ENCODE measurements at places on chromosomes 2 and 18.

DNA sequence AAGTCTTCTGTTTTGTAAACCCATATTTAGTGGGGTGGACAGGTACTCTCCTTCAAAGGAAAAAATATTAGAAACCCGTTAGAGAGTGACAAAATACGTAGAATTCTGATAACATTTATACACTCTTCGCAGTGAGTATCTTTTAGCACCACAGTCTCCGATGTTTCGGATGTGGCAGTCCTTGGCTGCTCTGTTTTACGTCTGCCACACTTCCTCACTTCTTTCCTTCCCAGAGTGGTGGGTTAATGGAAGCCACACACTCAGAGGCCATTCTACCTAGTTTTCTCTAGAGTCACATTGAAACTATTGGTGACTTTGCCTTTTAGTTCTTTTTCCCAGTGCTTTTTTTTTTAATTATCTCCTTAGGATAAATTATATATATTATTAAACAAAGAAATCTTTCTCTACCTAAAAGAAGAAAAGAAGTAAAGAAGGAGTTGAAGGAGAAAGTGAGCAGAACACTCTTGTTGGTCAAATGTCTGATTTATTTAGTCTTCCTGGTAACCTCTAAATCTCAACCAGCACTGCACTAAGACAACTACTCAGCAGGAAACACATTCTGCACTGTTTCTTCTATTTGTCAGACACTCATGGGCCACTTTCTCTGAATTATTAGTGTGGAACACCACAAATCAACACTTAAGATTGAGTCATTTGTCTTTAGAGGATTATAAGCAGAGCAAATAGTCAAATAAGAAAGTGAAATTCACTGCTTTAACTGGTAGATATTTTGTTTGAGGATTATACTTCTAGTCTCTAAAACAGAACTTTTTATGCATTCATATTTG, 451.3 kb upstream of the TMEFF2 start:
- no peak overlapping the region for H3K4me3 ChIP-seq
- DNase-seq: no peak
- H3K36me3 ChIP-seq: no peaks in the 10 kb centered on the region
- H3K27me3 ChIP-seq: no peaks in the 10 kb centered on the region

GRCh38 chr2:237480988-237481525, 6.0 kb upstream of the MLPH start:
- no peak for DNase-seq
- H3K27ac ChIP-seq: no peak overlapping the region
- H3K27me3 ChIP-seq: peaks cover 59% of the 10 kb centered on the region
- peaks cover 3% of the 10 kb centered on the region for H3K4me1 ChIP-seq
- H3K4me3 ChIP-seq: no peak overlapping the region
- H3K36me3 ChIP-seq: no peaks in the 10 kb centered on the region

DNA sequence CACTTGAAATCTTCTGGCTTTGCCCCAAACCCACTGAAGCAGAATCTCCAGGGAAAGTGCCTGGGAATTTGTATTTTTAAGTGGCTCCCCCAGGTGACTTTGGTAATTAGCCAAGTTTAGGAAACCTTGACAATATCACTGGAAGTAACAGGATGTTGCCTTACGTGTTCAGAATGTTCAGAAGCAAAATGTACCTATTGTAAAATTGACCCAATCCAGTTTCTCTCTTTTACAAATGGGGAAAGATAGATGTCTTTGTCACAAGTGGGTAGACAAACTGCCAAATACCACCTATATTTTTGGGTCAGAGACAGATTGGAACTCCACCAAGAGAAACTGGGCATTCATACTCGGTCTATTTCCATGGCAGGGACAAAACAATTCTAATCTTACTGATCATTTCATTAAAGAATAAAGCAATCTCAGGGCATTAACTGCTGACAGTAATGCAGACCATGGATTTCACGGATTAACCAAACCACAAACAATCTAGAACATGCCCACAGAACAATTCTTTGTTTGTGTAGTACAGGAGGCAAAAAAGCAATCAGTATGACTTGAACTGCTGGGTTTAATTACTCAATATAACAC, 255.8 kb downstream of the ERBB4 start:
- DNase-seq: no peak
- H3K27me3 ChIP-seq: no peaks in the 10 kb centered on the region
- H3K36me3 ChIP-seq: no peaks in the 10 kb centered on the region
- H3K4me1 ChIP-seq: no peaks in the 10 kb centered on the region
- no peak overlapping the region for H3K4me3 ChIP-seq

GRCh38 chr2:5093056-5093455, 599.1 kb upstream of the SOX11 start:
- no peaks in the 10 kb centered on the region for H3K4me1 ChIP-seq
- no peak overlapping the region for H3K27ac ChIP-seq
- no peak overlapping the region for H3K4me3 ChIP-seq
- H3K36me3 ChIP-seq: no peaks in the 10 kb centered on the region
- DNase-seq: no peak

GRCh38 chr2:26715528-26716270, 23.2 kb downstream of the KCNK3 start:
- no peaks in the 10 kb centered on the region for H3K36me3 ChIP-seq
- DNase-seq: no peak
- no peak overlapping the region for H3K27ac ChIP-seq
- H3K4me1 ChIP-seq: no peaks in the 10 kb centered on the region
- H3K27me3 ChIP-seq: peaks cover 12% of the 10 kb centered on the region

- no peaks in the 10 kb centered on the region for H3K4me1 ChIP-seq
- no peaks in the 10 kb centered on the region for H3K27me3 ChIP-seq
- no peak for DNase-seq
- no peak overlapping the region for H3K4me3 ChIP-seq
- H3K27ac ChIP-seq: no peak overlapping the region
- H3K36me3 ChIP-seq: no peaks in the 10 kb centered on the region
Observed at GRCh38 chr2:199329466-199329865, 128.3 kb downstream of the SATB2 start.

DNA sequence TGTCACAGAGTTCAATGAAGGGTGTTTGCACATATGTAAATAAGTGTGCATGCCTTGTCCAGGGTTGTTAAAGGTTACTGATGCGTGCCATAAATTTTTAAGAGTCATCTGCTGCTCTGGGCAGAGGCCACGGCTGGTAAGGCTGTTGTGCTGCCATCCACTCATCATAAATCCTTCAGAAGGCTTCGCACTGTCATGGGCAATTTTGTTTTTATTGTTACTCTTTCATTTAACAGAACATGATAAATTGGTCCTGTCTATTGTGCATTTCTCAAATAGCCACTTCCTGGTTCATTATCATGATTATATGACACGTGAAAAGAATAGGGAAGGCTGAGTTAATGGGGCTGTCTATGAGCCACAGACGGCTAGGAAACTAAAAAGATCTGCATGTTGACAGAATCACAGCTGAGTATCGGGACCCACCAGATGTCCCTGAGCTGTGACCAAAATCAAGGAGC, 634.3 kb upstream of the SOX11 start:
- no peaks in the 10 kb centered on the region for H3K27me3 ChIP-seq
- H3K27ac ChIP-seq: no peak overlapping the region
- DNase-seq: no peak

GRCh38 chr2:176526995-176527901, 258.0 kb downstream of the MTX2 start:
- H3K27ac ChIP-seq: no peak overlapping the region
- no peaks in the 10 kb centered on the region for H3K36me3 ChIP-seq
- H3K4me1 ChIP-seq: no peaks in the 10 kb centered on the region

GRCh38 chr2:17759805-17760204, 5.9 kb downstream of the GEN1 start:
- peaks cover 11% of the 10 kb centered on the region for H3K36me3 ChIP-seq
- no peak for DNase-seq
- H3K27me3 ChIP-seq: no peaks in the 10 kb centered on the region
- no peak overlapping the region for H3K4me3 ChIP-seq

DNA sequence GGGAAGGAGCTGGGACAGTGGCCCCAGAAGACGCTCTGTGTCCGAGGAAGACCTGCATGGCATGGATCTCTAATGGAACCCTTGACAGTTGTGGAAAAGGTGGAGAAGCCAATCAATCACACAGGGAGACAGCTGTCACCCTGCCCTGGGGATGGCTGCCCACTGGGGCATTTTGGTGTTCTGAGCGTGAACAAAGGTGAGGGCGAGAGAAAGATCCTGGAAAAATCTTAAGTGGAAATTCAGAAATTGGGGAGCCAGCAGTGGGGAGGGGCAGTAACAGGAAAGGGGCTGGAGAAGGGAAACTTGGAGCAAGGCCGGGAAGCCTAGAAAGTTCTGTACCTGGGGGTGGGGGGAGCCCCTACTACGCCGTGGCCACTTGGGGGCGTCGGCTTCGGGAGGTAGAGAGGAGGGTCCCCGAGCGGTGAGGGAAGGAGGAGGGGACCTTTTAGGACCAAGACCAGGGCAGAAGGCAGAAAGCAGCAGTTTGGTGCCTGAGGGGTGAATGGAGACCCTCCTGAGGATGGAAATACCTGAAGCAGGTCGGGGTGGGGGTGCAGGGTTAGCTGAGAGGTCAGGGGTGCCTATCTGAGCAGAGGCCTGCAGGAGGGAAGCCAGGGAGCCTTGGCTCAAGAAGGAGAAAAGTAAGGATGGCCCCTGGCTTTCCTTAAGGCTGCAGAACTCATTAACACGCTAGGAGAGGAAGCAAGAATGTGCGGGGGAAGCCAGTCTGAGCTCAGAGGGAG, 30.0 kb downstream of the NGEF start:
- H3K27ac ChIP-seq: no peak overlapping the region
- H3K4me3 ChIP-seq: no peak overlapping the region
- peaks cover 21% of the 10 kb centered on the region for H3K27me3 ChIP-seq
- H3K4me1 ChIP-seq: no peaks in the 10 kb centered on the region
- H3K36me3 ChIP-seq: no peaks in the 10 kb centered on the region

GRCh38 chr2:25684577-25685473, 11.4 kb upstream of the DTNB start:
- H3K36me3 ChIP-seq: no peaks in the 10 kb centered on the region
- H3K27ac ChIP-seq: no peak overlapping the region
- peaks cover 11% of the 10 kb centered on the region for H3K27me3 ChIP-seq
- DNase-seq: no peak
- no peaks in the 10 kb centered on the region for H3K4me1 ChIP-seq
